ENCODE measurements at places on chromosomes 1 and 21.

DNA sequence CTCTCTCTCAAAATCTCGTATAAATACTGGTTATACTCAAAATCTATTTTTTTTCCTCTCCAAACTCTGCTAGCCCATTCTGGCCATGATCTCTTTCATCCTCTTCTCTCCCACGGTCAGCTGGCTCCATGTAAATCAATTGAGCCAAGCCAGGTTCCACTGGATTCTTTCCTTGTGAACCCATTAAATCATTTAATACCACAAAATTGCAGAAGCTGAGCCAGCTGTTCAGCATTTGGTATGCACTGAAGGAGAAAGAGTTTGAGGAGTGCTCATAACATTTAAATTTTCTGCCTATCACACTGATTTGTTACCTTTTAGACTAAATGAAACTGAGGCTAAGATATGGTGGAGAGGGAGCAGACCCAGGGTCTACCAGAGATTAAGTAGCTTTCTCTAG lies 29.1 kb upstream of the TADA1 start:
- no peak for DNase-seq

DNA sequence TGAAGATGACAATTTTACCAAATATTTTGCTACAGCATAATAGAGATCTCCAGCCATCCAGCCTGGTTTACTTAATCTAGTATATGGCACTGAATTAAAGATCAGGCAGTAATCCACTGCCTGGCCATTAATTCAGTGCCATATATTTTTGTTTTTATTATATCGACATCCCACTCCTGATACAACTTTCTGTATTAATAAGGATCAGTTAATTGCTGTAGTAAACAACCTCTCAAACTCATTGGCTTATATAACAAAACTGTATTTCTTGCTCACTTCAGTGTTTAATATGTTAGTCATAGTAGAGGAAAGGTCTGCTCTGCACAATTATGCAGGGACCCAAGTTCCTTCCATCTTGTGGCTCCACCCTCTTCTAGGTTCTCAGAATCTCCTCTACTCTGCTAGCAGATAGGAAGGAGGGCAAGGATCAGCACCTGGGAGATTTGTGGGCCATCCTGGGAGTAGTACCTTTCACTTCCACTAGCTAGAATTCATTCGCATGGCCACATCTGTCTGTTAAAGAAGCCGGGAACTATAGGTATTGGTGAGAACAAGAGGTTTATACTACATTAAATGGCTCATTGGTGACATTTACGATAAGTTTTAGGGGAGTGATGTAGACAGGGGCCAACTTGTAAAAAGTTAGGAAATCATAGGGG lies 3.6 kb upstream of the ZDHHC18 start:
- no peak for DNase-seq

- DNase-seq: no peak
Measured at GRCh38 chr21:39071623-39072214, 111.5 kb downstream of the PSMG1 start.

- DNase-seq: no peak
Measured at GRCh38 chr1:109864047-109864822, 46.4 kb upstream of the CSF1 start.

- DNase-seq: no peak
Measured at GRCh38 chr1:10874351-10874750, 77.9 kb upstream of the CASZ1 start.

GRCh38 chr1:46153228-46153627 lies 20.8 kb upstream of the PIK3R3 start:
- DNase-seq: no peak

- no peak for DNase-seq
Measured at GRCh38 chr1:30322859-30323257, 400.5 kb downstream of the MATN1 start.

DNA sequence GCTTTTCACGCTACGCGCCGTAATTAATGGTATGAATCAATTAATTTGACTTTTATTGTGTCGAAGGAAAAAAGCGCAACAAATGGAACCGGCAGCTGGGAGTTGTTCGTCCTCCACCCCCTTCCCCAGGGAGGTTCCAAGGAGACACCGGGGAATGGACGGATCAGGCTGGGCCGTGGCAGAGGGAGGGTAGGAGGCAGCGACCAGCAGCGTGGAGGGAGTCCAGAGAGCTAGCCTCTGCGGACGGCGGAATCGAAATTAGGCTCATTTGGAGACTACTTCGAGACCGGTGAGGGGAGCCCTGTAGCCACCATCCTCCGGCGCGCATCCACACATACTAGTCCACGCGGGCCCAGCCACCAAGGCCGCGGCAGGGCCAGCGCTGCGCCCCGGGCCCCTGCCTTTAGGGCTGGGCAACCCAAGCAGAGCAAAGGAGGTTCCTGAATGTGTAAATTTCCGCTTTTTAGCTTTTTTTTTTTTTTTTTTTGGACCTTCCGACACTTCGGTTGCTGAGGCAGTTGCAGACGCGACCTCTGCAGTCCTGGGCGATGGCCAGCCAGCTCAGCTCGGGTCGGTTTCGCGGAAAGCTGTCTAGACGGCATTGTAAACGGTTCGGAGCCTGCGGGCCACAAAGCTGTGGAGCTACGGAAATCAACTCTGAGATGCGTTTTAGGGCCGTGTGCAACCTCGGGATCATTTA lies 2.2 kb upstream of the FOXD3 start:
- no peak for DNase-seq

DNA sequence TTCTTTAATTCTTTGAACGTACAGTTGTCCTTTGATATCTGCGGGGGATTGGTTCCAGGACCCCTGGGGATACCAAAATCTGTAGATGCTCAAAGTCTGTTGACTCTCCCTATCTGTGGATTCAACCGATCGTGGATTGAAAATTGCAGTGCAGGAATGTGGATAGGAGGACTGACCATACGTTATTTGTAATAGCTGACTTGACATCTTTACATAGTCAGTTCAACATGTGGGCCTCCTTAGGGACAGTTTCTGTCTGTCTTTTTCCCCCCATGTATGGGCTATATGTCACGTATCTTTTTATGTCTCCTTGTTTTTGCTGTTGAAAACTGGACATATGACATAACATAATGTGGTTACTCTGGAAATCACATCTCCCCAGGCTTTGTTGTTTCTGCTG lies 204.9 kb downstream of the DYRK1A start:
- no peak for DNase-seq

DNA sequence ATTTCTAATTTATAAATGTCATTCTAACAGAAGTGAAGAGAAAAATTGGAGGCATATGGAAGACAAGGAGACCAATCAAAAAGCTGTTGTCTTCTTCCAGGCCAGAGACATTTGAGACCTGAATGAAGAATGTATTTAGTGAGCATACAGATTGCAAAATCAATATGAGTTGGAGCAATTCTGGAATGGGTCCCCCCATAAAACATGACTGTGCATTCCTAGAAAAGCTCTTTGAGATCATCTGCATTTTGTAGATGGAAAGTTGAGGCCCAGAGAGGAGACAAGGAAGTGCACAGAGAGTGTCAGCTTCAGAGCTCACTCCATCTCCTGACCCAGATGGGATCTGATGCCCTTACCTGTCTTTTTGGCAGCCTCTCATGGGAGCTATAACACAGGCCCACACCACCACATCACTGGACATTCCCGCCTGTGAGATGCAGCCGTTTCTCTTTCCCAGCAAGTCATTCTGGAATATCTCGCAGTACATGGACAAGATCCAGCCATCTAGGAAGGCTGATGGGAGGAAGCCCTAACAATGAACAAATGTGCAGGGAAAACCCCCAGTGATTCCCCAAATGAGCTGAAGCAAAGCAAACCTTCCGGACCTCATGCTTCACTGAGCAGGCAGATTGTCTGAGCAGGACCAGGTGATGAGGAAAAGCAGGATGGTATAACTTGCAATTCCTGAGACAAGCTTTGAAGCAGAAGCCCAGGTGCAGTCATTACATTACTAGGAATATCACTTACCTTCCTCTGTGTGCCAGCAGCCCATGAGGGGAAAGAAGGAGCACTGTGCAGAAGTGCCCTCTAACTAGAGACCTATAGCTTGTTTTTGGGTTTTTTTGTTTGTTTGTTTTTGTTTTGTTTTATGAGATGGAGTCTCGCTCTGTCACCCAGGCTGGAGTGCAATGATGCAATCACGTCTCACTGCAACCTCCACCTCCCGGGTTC lies 445.6 kb downstream of the PLPP3 start:
- DNase-seq: no peak

GRCh38 chr1:104733866-104734265 lies 984.2 kb downstream of the AMY1C start:
- DNase-seq: no peak
